ENCODE measurements at places on chromosomes 7 and 10.

DNA sequence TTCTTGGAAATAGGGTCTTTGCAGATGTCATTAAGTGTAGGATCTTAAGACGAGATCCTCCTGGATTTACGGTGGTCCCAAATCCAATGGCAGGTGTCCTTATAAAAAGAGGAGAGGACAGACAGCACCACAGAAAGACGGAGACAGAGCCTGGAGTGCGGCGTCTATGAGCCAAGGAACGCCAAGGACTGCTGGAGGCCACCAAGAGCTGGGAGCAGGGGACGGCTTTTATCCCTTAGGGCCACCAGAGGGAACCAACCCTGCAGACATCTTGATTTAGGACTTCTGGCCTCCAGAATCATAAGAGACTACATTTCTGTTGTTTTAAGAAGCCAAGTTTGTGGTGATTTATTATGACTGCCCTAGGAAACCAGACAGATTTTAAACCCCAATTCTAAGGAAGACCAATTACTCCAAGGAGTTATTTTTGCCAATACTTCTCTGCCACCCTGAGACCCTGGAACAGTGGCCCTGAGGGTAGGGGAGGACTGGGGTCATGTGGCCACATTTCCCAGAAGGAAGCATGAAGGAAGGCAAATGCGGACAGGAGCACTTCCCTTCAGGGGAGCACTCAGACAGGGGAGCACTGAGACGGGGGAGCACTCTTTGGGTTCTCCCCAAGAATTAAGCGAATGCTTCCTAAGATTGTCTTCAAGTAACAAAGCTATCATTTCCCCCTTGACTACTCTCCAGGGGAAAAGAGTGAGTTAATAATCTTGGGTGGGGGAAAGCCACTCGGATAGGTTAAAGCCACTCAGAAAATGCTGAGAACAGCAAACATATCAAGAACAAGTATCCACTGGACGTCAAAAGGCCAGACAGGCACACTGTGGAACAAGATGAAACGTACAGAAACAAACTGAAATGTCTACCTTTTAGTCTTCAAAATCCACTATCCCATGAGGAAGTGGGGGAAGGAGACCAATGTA is 67.5 kb downstream of the CHST15 start:
- peak; percentile 50 for DNase-seq

GRCh38 chr7:26356229-26356628 is 64.6 kb downstream of the SNX10 start:
- DNase-seq = no peak

DNA sequence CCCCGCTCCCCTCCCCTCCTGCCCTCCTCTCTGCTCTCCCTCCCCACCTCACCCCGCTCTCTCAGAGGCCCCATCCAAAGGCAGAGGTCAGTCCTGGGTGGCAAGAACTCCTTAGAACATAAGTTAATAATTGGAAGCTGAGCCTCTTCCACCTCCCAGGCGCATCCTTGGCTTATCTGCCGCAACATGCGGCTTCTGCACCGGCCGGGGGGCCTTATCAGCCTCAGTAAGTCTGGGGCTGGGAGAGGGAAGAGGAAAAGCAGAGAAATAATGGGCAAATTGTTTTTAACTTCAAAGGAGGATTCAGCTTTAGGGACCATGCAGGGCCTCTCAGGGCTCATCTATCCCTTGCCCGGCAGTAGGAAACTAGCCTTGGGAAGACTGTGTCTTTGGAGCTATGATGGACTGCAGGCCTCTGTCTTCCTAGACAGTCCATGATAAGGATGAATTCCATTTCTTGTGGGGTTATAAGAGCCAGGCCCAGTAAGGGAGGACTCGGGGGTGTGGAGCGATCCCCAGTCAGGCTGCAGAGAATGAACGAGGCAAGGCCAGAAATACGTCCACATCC is 411.6 kb downstream of the PLXNA4 start:
- no peak for DNase-seq

GRCh38 chr10:19889256-19889655 is 73.0 kb downstream of the PLXDC2 start:
- no peak for DNase-seq

- DNase-seq = no peak
Observed at GRCh38 chr10:35498693-35499092, 106.4 kb upstream of the GJD4 start.

- no peak for DNase-seq
Observed at GRCh38 chr7:1632916-1633785, 36.9 kb upstream of the ELFN1 start.

- no peak for DNase-seq
Observed at GRCh38 chr7:112161253-112162141, 44.7 kb downstream of the DOCK4 start.

DNA sequence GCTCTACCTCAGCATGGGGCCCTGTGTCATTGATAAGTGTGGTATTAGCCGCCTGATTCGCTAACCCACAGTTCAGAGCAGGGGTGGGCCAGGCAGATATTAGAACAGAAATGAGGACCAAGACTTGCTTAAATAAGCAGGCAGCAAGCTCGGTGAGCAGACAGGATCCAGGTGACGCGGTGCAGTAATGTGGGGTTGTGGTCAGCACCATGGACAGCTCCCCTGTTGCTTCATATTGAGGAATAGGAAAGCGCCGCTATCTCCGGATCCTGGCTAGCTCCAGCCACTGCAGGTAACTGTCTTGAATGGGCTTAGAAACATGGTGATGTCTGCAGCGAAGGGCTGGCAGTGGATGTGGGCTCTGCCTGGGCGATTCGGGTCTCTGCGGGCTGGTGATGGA is 51.3 kb upstream of the GPR26 start:
- peak; percentile 18 for DNase-seq

GRCh38 chr10:49318755-49319154 is 19.8 kb downstream of the C10orf71 start:
- DNase-seq = no peak

DNA sequence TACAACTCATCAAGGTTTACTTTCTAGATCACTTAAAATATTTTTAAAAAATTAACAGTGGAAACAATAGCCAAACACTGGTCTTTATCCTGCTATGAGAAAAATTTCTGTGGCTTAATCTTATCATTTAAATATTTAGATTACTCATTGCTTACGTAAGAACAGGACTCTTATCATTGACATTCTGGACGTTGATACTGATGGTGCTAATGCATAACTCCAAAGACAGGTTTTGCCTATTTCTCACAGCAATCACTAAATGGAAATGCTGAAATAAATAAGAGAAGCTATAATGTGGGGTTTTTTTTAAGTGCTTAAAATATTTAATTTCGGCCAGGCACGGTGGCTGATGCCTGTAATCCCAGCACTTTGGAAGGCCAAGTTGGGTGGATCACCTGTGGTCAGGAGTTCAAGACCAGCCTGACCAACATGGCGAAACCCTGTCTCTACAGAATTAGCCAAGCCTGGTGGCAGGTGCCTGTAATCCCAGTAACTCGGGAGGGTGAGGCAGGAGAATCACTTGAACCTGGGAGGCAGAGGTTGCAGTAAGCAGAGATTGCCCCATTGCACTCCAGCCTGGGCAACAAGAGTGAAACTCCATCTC is 195.0 kb downstream of the HGF start:
- peak; percentile 89 for DNase-seq

- DNase-seq = no peak
Observed at GRCh38 chr10:29663718-29664117, 28.9 kb upstream of the SVIL start.

- peak; percentile 82 for DNase-seq
Observed at GRCh38 chr7:122887198-122887597, 938 bp upstream of the CADPS2 start.

DNA sequence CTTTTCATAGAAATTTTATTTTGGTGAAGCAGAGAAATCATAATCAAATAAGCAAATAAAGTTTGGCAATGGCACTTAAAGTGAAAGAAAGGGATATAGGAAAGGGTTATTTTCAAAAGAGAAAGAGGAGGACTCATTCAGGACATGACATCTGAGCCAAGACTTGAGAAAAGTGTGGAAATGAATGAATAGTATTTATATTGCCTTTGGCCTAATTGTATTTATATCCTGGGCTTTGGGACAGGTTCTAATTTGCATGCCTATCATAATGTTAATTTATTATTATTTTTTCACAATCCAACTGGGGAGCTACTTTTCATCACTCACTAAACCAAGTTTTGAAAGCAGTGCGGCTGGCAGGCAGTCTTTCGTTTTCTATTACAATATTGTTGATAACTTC is 376.8 kb downstream of the HGF start:
- DNase-seq = no peak

DNA sequence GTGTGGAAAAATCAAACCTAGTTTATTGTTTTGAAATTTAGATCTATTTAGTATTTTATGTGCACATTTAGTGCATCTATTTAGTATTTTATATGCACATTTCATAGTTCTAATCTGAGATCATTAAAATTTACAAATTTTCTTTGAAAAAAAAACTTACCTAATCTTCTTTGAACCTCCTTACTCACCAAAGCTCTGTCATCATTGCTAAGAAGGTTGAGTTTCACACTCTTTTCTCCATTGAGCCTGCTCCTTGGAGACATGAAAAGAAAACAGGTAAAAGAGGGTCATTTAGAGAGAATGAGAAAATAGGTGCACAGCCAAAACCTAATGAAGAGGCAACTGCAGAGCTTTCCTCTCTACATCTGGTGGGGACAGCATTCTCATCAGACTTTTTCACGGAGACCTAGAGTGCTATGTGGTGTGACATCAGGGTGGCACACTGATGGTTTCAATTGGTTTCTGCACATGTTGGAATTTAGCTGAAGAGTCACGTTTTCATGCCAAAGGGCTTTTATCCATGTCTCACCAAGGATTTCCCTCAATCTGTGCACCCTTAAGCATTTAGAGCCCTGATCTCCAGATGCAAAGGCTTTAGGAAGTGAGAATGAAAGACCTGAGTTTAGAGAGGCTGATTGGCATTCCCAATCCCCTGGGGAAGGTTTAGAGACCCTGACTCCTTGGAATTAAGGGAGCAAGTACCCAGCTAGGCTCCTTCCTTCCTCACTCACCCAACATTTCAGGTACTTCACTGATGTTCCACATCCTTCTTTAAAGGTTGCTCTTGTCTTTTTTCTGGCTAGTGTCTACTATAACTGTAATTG is 89.2 kb upstream of the CAPZA2 start:
- no peak for DNase-seq

DNA sequence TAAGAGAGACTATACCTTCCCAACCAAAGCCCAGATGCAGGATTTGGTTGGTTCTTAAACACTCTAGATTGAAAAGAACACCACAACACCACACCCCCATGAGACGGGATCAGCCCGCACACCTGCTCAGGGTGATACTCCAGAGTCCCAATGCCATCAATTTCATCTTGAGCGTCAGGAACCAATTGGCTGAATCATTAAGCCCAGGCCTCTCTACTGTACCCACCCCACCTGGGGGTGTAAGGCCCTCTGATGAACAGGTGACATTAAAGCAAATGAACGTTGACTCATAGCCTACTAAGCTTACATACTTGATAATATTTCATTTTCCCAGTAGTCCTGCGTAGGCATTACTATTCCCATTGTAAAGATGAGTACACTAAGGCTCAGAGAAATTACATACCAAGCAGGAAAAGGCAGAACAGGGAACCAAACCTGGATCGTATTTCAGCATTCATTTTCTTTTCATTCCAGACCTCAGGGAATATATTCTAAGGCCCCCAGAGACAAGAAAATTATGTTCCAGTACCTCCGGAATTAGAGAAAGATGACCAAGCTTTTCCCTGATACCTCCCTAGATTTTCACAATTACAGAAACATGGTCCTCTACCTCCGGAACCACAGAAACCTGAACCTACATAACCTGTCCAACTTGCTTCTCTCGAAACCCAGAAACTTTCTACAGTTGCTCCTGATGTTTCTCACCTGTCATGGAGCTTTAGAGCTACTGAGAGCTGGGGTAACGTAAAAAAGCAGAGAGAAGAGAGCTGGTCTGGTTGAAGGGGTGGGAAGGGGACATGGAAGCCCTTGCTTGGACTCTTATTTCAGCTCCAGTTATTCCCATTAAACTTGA is 43.1 kb upstream of the KDM7A start:
- DNase-seq = no peak

DNA sequence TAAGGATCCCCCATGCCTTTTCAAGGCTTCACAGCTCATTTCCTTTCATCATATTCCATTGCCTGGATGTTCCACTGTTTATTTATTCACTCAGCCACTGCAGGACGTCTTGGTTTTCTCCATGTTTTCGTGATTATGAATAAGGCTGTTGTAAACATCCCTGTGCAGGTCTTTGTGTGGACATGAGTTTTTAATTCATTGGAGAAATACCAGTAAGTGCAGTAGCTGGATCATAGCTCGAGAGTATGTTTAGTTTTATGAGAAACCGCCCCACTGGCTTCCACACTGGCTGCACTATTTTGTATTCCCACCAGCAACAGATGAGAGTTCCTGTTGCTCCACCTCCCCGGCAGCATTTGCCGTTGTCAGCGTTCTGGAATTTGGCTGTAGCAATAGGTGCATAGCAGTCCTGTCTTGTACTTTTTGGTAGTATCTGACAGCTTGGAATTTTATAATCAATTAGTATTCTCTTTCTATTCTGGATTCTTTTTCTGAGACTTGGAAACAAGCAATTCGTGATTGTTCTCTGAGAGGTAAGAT is 269.9 kb upstream of the PITRM1 start:
- DNase-seq = peak; percentile 31

DNA sequence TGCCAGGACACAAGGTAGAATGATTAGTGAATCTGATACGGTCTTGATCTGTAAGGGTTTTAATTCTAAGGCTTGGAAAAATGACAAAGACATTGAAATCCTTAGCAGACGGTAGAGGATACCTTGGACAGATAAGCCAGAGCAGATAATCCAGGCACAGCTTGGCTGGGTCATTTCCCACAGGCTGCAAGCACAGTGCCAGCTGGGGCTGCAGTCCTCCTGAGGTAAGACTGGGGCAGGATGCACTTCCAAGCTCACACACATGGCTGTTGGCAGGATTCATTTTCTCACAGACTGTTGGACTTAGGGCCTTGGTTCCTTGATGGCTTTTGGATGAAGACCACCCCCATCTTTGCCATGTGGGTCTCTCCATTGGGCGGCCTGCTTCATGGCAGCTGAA is 63.2 kb upstream of the BMPER start:
- DNase-seq = no peak

DNA sequence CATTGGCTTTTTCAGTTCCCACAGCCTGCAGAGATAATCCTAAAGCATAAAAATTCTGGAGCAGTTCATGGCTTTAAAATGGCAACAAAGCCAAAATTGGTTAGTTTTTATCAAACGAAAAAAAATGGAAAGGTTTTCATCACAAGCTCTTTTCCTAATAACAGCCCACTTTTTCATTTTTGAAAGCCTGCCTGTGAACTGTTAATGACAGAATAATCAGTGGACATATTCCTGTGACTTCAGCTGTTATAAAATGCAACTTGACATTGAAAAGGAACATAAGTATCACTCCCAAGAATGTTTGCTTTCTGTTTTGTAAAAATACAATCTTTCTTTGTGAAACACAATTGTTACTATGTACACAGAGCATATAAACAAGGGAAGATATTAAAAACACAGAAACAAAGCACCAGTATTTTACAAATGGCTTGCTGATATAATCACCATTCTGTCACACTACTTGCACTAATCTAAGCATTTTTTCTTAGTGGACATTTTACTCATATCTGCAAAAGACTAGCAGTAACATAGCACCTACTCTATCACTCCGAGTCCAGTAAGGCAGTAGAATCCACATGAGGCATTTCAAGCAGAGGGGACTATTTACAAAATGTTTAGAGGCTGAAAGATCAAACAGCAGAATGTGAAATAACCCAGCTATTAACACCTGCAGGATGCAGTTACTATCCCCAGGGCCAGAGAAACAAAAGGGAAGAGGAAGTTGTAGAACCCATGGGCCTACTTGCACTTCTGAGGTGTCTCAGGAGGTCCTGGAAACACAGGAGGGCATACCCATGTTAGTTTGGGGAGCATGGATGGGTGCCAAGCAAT is 26.4 kb downstream of the MACC1 start:
- DNase-seq = no peak

Data from fibroblast of lung (primary cell).